Sigmoid colon (tissue), 7 donors: ENCODE measurements at places on chromosomes 5 and 9. TPM values are rescaled to one million over a fixed set of nuclear protein-coding genes. Genes with fewer than 3 reads are reported as not detected.

DNA sequence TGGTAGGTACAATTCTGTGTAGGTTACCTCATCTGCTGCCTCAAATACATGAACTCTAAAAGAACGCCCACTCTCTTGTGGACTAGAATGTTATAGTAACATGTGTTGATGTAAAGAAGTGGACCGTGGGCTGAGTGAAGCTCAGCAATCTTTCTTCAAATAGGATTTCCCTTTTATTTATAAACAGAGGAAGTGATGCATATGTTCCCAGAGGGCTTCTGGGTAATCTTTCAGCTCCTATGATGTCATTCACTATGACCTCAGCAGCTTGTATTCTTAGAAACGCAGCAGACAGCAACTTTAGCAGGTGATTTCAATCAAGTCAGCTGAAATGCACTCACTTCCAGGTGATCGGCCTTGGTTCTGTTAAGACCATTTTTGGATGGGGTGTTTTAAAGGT, 14.4 kb downstream of the F2RL2 start:
- DNase-seq: no peak

- DNase-seq: no peak
Measured at GRCh38 chr9:7315746-7316145, 483.8 kb downstream of the DMAC1 start.

DNA sequence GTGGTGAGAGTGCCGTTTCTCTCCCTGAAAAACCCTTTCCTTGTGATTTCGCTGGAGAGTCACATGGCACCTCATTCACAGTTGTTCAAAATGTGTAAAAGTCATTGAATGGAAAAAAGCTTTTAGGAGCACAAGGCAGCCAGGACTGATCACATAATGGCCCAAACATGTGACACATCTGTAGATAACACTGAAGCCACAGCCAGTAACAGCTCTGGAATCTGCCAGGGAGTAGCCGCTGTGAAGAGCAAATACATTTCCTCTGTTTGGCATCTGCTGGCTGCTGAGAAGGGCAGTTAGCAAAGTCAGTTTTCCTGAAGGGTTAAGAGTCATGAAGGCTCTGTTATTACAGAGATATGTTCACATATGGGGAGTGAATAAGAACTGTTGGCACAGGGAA, 271.8 kb downstream of the NNT start:
- DNase-seq: no peak

- no peak for DNase-seq
Measured at GRCh38 chr9:120212153-120212852, 367.7 kb downstream of the CDK5RAP2 start.

DNA sequence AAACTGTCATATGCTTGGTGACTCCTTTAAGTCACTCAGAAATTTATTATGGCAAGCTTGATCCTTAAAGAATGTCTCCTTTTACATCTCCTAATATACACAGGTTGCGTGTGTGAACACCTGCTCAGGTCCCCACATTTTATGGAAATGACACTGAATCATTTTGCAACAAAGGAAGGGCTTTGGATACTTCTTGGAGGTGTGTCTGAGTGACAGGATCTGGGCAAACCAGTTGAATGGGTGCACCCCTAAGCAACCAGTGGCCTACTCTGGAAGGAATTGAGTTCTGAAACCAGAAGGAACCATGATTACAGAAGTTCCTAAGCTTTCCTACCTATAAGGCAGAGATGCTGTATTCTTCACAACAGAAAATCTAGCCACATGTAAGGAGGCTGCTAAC, 483.9 kb upstream of the KLF4 start:
- no peak for DNase-seq

DNA sequence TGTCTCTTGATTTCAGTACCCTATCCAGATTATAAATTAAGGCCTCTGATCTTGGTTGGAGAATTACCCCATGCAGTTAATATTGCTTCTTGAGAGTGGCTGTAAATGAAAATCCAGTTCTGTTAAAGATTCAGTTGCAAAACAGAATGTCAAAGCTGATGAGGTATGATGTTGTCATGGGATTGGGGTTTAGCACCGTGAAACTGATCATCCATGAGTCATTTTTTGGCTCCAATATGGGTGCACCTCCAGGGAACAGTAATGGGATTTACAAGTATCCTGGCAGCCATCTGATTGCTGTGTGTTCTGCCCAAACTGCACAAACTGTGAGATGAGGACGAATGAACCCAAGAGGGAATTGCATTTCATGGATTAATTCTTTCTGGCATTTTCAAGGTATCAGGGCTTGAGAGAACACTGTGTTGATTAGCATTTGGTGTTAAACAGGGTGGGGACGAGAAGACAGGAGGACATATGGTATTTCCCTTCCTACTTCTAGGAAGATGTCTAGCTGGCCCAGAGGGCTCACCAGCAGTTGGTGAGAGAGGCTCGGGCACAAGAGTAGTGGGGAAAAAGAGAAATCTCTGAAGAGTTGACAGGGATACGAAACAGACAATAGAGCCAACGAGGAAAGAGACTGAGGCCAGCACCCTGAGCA, 214.7 kb downstream of the GAS1 start:
- DNase-seq: peak; percentile 81

GRCh38 chr9:124110307-124110915, 98.8 kb downstream of the LHX2 start:
- no peak for DNase-seq

GRCh38 chr5:147898875-147899401, 7.4 kb downstream of the C5orf46 start:
- no peak for DNase-seq

- no peak for DNase-seq
Measured at GRCh38 chr5:150329038-150329437, 26.3 kb upstream of the ARSI start.

DNA sequence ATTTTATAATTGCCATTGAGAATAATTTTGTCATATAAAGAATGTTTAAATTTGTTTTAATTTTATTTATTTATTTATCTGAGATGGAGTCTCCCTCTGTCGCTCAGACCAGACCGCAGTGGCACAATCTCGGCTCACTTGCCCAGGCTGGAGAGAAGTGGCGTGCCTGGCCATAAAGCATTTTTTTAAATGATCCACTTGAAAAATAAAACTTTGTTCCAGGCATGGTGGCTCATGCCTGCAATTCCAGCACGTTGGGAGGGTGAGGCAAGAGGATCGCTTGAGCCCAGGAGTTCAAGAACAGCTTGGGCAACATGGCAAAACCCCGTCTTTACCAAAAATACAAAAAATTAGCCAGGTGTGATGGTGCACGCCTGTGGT, 2.1 kb upstream of the SIT1 start:
- DNase-seq: peak; percentile 38

GRCh38 chr5:138974227-138975063, 99.3 kb upstream of the LRRTM2 start:
- DNase-seq: no peak

DNA sequence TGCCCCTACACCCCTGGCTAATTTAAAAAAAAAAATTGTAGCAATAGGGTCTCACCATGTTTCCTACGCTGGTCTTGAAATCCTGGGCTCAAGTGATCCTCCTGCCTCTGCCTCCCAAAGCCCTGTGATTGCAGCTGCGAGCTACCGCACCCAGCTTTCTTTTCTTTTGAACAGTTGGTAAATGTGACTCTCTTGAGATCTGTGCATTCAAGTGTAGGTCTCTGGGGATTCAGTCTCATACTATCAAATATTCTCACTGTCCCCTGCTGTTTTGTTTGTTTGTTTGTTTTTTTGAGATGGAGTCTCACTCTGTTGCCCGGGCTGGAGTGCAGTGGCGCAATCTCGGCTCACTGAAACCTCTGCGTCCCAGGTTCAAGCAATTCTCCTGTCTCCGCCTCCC, 42.3 kb upstream of the CXXC5 start:
- no peak for DNase-seq

DNA sequence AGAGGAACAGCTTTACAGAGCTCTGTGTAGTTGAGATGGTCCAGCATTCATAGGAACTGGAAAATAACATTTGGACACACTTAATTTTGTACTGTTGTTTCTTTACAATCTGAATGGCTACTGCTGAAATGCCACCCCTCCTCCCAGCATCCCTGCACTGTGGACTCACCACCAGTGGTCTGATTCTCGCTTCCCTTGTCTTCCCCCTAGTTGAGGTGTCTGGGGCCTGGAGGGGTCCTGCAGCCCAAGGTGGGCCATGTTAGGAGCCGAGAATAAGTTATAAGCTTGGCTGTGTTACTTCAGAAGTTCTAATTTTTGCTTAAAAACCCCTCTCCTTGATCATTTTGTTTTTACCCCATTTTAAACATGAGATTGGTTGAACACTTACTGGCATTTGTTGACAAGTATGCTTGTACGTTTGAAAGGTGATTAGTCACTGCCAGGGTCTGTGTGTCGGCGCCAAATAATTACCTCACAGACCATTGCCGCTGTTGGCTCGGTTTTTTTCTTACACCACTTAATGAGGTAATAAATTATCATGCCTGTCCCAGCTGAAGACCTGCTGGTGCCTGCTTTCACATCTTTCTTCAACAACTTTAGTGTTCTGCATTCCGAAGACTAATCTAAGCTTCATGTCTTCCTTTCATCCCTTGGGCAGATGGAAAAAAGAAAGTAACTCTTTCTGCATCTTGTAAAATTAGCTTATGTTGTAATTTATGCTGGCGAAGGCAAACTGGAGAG, 65.8 kb downstream of the MCCC2 start:
- DNase-seq: no peak

DNA sequence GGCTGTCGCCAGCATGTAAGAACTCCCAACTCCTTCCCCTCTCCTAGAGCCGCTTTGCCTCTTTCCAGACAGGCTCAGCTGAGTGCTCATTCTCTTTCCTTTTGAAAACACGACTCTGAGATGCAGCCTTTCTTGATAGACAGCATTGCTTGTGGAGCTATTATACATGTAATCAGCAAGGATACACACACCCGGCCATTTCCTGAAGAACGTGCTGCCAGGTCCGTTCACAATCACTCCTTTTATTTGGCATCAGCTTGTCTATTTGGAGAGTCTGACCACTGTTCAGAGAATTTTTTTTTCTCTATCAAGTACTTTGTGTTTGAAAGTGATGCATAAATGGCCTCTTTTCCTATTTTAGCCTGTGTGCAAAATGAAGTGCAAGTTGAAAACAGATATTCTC, 328.7 kb downstream of the MARCHF11 start:
- no peak for DNase-seq

GRCh38 chr9:28624771-28625170, 1051.5 kb upstream of the C9orf72 start:
- DNase-seq: no peak

- no peak for DNase-seq
Measured at GRCh38 chr5:28855626-28856025, 1817.2 kb upstream of the CDH9 start.

DNA sequence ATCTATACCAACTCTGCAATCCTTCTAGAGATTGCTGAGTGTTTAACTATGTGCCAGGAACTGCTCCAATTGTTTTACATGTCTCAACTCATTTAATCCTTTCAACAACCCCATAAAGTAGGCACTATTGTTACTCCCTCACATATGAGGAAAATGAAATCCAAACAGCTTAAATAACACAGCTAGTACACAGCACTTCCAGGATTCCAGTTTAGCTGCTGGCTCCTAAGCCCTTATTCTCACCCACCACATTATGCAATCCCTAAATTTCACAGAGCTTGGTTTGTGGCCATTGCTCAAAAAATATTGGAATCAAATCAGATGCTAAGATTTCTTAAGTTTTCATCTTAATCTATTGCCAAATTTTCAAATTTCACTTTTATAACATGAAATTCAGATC, 84.9 kb downstream of the PRELID2 start:
- no peak for DNase-seq

DNA sequence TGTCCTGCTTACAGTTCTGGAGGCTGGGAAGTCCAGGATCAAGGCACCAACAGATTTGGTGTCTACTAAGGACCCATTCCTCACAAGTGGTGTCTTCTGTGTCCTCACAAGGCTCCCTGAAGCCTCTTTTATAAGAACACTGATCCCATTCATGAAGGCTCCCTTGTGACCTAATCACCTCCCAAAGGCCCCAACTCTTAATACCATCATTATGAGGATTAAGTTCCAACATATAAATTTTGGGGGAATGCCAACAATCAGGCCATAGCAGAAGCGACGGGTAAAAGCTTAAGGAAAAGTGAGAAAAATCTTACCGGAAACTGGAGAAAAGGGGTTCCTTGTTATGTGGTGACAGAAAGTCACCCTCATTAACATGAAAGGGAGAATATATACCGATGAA, 11.2 kb downstream of the CTNNAL1 start:
- no peak for DNase-seq

GRCh38 chr9:89756891-89757537, 152.2 kb downstream of the GADD45G start:
- DNase-seq: no peak

- DNase-seq: no peak
Measured at GRCh38 chr5:151917904-151918303, 6.7 kb downstream of the GLRA1 start.

DNA sequence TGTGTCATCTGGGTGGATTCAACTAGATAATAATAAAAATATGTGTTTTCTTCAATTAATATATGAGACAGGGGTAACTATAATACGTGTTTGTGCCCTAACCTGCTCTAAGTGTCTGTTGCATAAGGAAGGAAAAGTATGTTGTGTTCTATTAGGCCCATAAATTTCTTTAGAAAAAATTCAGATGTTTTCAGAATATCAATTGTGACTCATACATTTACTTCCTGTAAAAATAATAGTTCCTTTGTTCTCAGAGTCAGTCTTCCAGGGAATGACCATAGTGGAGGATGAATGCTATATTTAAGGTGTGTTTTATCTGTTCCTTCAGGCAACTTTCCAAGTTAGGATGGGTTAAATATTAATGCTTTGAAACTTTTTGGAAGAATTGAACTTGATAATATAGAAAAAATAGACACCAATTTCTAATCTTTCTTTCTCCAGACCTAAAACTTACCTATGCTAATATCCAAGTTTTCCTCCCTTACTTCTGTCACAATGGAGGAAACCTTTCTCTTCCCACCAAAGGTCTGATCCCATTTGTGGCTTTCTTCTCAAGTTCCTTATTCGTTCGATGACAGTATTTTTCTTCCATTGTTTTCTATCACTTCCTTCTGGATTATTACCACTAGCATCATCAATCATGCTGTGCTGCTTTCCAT, 49.9 kb downstream of the ISL1 start:
- DNase-seq: no peak

DNA sequence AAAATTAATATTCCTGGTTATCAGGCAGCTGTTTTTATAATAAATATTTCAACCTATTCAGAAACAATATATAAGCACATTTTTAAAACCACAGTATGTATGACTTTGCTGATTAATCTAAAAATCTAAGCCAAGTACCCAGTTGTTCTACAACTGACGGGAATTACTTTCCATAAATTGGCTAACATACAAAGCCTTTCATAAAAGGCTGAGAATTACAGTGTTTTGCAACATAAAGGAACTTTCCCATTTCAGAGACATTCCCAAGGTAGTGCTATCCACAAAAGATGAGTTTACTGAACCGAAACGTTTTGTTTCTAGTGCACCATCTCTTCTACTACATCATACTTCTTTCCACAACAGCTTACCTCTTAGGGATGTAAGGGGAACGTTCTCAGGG, 7.2 kb downstream of the RNF145 start:
- no peak for DNase-seq

- no peak for DNase-seq
Measured at GRCh38 chr9:126638571-126639132, 24.9 kb downstream of the LMX1B start.

DOCK2 gene
- 10.9 TPM for total RNA-seq

ZNF366 gene
- total RNA-seq: 1.8 TPM

ARID3C gene
- total RNA-seq: not detected

ARPC5L gene
- total RNA-seq: 23.4 TPM

NDFIP1 gene
- total RNA-seq: 88.5 TPM

C9orf153 gene
- total RNA-seq: 0.27 TPM

PCA3 gene
- not detected for total RNA-seq

SLC45A2 gene
- total RNA-seq: not detected

OR13D1 gene
- total RNA-seq: not detected

C5 gene
- 6.4 TPM for total RNA-seq

GABRA1 gene
- total RNA-seq: not detected

C5orf52 gene
- not detected for total RNA-seq

RASGEF1C gene
- total RNA-seq: 1.9 TPM
